ENCODE measurements at places on chromosomes 16 and 17. TPM values are rescaled to one million over a fixed set of nuclear protein-coding genes. Genes with fewer than 3 reads are reported as not detected.
A peak's percentile ranks its signal among the peaks of the same experiment; 100 is the strongest.

DNA sequence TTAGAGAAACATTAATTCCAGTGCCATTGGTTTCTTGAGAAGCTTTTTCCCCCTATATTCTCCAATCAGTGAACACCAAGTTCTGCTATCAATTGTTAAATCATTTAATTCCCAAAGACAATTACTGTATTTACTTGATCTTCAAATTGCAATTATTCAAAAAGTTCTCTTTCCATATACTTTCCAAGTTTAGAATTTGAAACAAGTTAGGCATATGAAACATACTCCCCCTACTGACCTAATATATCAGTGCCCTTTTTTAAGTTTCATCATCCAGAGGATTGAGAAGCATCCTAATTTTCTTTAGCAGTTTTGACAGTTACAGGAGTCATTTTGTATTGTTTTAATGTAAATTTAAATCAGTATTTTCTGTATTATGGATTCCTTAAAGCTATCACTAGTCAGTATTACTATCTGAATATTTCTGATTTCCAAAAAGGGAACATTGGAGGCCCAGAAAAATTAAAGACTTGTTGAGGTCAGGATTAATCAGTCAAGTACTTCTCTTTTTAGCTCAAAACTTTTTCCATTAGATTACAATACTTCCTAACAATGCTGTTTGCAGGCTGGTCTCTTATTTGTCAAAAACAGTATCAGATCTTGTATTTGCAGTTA is 16.3 kb downstream of the MEIOC start:
- no peak for DNase-seq

DNA sequence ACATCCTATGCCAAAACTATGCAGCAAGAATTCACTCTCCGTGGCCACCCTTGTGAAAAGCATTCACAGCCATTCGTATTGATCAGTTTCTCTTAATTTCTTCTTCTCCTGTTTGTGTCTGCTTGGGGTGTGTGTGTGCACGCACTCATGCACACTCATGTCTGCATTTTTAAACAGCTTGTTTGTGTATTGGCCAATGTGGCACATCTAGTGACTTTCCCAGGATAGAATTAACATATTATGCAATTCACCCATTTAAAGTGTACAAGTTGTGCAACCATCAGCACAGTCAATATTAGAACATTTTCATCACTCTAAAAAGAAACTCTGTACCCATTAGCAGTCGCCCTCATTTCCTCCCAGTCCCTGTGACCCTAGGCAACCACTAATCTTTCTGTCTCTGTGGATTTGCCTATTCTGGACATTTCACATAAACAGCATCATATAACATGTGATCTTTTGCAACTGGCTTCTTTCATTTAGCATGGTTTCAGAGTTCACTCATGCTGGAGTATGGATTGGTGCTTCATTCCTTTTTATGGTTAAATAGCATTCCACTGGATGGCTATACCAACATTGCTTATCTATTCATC is 20.1 kb downstream of the IRX3 start:
- DNase-seq, result no peak

DNA sequence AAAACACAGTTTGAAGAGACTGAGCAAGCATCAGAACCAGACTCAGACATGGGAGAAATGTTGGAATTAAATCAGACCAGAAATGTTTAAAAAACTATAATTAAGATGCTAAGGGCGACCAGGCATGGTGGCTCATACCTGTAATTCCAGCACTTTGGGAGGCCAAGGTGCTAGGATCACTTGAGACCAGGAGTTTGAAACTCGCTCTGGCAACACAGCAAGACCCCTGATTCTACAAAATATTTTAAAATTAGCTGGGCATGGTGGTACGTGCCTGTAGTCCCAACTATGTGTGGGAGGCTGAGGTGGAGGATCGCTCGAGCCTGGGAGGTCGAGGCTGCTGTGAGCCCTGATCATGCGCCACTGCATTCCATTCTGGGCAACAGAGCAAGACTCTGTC is 160.3 kb downstream of the COPRS start:
- DNase-seq, result no peak

C16orf89 gene
- polyA plus RNA-seq, result 3.4 TPM

C16orf46 gene
- polyA plus RNA-seq, result 1.5 TPM

- DNase-seq, result no peak
Measured at GRCh38 chr16:10569621-10570020, 10.8 kb downstream of the EMP2 start.

CDYL2 gene
- 7.6 TPM for polyA plus RNA-seq

OR1E2 gene
- not detected for polyA plus RNA-seq

RASL10B gene
- polyA plus RNA-seq, result 11.2 TPM

GLYR1 gene
- 138 TPM for polyA plus RNA-seq

GRCh38 chr17:17837380-17837821 is 615 bp upstream of the SREBF1 start:
- no peak for DNase-seq

MYO15B gene
- 88.6 TPM for polyA plus RNA-seq

RAB26 gene
- polyA plus RNA-seq, result 2.7 TPM

DNA sequence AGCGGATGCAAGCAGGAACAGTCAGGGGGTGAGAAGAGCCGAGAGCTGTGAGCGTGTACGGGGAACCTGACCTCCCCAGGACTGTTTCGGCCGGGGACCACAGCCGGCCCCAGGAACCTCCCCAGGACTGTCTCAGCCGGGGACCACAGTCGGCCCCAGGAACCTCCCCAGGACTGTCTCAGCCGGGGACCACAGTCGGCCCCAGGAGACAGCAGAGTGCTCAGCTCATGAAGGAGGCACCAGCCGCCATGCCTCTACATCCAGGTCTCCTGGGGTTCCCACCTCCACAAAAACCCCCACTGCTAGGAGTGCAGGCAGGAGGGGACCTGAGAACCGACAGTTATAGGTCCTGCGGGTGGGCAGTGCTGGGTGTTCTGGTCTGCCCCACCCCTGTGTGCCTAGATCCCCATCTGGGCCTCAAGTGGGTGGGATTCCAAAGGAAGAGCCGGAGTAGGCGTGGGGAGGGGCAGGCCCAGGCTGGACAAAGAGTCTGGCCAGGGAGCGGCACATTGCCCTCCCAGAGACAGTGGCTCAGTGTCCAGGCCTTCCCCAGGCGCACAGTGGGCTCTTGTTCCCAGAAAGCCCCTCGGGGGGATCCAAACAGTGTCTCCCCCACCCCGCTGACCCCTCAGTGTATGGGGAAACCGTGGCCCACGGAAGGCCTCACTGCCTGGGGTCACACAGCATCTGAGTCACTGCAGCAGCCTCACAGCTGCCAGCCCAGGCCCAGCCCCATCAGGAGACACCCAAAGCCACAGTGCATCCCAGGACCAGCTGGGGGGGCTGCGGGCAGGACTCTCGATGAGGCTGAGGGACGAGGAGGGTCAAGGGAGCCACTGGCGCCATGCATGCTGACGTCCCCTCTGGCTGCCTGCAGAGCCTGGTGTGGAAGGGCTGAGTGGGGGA is 4.3 kb downstream of the RHBDF1 start:
- no peak for DNase-seq

GRCh38 chr17:30104575-30105339 is 11.9 kb upstream of the NSRP1 start:
- peak; percentile 79 for DNase-seq

NPIPA8 gene
- polyA plus RNA-seq, result 47.1 TPM

GRCh38 chr16:87438611-87438985 is 46.5 kb downstream of the MAP1LC3B start:
- DNase-seq, result no peak

- no peak for DNase-seq
Measured at GRCh38 chr17:17041018-17041521, 1.2 kb upstream of the MPRIP start.

GRCh38 chr17:80956321-80957190 is 35.1 kb upstream of the CHMP6 start:
- no peak for DNase-seq

NLK gene
- polyA plus RNA-seq, result 51.5 TPM

- no peak for DNase-seq
Measured at GRCh38 chr17:811051-811784, 29.1 kb downstream of the MRM3 start.

MYH11 gene
- 11.1 TPM for polyA plus RNA-seq

DNA sequence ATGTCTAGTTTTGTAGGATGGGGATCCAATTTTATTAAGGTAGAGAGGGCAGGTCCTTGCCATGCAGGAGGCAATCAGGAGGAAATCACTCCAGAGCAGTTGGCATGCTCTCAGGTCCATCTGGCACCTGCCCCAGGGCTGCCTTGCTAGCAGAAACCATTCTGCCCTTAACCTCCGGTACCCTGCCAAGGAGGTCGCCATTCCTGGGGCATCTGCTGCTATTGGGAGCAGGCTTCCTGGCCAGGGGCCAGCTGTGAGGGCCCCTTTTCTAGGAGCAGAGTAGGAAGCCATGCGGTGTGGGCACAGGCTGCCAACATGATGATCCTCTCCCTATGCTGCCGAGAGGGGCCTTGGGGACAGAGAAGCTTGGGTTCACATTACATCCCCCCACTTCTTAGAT is 47.6 kb upstream of the MGAT5B start:
- DNase-seq, result no peak

CCL13 gene
- not detected for polyA plus RNA-seq

HAGHL gene
- polyA plus RNA-seq, result 3.8 TPM

- no peak for DNase-seq
Measured at GRCh38 chr16:3640207-3640606, 14.3 kb upstream of the DNASE1 start.

DNA sequence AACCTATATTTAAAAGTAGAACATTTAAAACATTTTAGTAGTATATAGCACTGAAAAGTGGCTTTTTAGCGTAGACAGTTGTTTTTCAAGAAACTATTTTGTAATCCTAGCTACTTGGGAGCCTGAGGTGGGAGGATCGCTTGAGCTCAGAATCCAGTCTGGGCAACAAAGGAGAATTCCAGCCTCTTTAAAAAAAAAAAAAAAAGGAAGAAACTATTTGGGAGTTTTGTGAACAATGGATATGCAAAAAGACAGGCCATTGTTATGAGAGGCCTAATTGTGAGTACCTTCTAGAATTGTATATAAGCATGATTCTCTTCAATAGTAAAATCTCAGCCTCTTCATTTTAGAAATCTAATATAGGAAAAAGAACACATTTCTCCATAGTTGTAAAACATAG is 17.6 kb downstream of the OMG start:
- DNase-seq, result no peak

- no peak for DNase-seq
Measured at GRCh38 chr16:1839554-1839953, 12.5 kb downstream of the FAHD1 start.

PHOSPHO1 gene
- 1.5 TPM for polyA plus RNA-seq

- no peak for DNase-seq
Measured at GRCh38 chr17:27366437-27366836, 72.5 kb downstream of the WSB1 start.

DNA sequence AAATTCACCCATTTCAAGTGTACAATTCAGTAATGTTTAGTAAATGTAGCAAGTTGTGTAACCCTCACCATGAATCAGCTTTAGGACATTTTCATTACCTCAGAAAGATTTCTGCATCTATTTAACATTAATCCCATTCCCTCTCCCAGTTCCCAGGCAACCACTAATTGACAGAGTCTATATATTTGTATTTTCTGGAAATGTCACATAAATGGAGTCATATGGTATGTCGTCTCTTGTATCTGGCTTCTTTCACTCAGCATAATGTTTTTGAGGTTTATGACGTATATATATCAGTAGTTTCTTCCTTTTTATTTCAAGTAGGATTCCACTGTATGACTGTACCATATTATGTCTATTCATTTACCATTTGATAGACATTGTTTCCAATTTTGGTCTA is 199.8 kb downstream of the CYB561 start:
- DNase-seq, result no peak

MT4 gene
- not detected for polyA plus RNA-seq

OR3A2 gene
- polyA plus RNA-seq, result 0.54 TPM

- DNase-seq, result no peak
Measured at GRCh38 chr17:48539177-48539576, 5.7 kb downstream of the HOXB2 start.

DNA sequence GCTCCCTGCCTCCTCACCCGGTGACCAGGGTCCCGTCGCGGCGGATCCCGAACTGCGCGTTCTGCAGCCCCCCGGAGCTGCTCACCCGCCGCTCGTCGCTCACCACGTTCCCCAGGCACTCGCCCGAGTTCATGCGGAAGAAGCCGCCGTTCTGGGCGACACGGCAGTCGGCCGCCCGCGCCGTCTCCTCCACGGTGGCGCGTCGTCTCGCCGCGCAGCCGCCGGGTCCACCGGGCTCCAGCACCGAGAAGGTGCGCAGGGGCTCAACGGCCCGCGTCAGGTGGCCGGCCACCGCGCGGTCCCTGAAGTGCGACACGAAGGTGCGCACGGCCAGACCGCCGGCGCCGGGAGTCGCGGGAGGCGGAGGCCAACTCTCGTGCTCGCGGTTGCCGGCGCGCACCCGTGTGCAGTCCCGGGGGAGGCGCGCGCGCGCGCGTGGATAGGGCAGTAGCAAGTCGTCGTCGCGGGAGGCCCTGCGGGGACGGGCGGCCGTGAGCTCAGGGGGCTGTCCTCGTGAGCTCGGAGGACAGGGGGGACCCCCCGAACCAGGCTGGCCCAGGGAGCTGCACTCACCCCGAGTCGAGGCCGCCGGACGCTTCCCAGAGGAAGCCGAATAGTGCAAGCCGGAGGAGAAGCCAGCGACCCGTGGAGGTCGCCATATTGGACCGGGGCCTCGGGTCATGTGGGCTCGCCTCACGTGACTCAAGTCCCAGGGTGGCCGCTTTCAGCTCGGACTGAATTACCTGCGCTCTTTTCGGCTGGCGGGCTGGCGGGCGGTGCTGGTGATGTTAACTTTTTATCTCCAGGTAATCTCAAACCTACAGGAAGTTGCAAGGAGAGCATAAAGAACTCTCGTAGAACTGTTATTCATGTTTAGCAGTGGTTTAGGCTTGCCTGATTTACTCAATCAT is at the start of gene NAGPA:
NAGPA (minus strand) TSS at position 680 of the 911 bp plus-strand sequence; CDS start at position 659, 21 bp downstream.
- DNase-seq, result peak; percentile 74

All from right renal cortex interstitium (tissue), 3 donors.